Stimulated activated memory B cell treated with anti-CD40 and anti-IgM and Interleukin-4, amounts not matched to agents 10 μg/mL and 1 μg/mL and 100 μg/mL, for 72 hours (primary cell): ENCODE measurements at places on chromosomes 7 and 10.

DNA sequence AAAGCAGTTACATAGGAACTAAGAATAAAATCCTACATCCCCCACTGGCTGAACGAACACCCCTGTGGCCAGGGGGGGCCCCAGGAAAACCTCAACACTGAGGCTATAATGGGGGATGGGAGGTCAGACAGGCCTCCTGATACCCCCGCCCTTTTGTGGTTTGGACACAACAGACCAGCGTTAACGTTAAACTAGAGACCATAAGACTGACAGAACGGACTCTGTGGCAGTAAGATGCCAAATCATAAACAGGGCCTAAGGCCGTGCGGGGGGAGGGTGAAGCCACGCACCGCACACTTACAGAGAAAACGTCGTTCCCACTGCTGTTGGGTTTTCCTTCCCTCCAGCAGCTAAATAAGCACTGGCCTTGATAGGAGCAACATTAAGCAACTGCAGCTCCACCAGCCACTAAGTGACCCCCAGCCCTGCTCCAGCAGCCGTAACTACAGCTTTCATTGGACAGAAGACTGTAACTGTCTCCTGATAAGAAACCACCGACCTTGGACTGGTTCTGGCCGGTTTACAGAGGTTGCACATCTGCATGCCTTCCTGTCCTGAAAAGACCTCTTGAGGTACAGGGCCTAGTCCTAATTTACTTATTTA is 3.4 kb upstream of the PPP2R2D start:
- no peak for ATAC-seq

DNA sequence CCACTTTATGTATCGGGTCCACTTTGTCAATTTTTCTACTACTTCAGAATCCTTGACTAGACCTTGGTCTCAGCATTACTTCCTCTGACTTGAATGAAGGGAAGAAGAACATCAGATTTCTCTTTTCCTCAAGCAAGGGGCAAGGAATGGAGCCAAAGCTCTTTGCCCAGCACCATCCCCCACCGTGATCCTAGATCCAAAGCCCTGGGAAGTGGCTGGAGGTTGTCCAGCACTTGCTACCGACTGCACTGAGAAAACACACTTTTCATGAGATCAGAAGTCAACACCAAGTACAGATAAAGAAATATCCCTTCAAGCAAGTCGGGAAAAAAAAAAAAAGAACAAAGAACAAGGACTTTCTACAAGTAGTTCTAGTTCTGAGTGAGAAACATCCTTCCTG is 102.1 kb upstream of the DDC start:
- no peak for ATAC-seq

DNA sequence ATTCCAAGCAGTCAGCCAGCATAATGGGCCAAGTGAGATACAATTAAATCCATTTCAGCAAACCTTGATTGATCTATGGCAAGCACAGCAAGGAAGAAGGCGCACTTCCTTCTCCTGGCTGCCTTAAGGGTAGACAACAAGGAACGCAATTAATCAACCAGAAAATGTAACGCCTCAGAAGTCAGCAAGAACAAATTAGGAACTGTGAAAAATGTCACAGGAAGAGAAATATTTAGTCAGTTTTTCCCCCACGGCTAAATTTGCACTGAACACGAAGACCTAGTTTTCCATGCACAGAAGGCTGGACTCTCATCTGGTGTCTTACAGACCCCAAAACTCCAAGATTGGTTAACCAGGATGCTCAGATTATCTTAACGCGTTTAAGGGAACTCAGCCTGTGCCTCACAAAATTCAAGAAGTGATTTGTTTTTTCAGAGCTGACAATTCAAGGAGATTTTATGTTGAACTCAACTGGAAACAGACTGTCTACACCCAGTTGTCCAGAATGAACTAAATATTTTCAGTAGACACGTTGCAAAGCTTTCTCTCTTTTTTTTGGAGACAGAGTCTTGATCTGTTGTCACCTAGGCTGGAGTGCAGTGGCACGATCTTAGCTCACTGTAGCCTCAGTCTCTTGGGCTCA is 14.2 kb downstream of the SNX8 start:
- ATAC-seq: peak; percentile 74

GRCh38 chr7:4993471-4993870 is 34.5 kb upstream of the MMD2 start:
- no peak for ATAC-seq

DNA sequence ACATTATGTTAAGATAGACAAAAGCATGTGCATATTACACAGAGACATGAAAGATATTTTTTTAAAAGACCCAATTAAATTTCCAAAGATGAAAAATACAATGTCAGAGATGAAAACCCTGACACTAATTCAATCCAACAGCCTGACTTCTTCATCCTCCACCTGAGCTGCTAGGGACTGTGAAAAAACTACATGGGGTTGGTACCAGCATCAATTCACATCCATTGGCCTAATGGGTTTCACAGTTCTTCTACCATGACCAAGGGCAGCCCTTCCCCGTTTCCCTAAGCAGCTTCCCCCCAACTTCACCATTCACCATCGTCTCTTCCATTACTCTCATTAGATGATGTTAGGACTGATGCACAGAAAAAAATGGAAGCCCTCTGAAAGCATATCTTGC is 37.4 kb upstream of the CDCA7L start:
- no peak for ATAC-seq

DNA sequence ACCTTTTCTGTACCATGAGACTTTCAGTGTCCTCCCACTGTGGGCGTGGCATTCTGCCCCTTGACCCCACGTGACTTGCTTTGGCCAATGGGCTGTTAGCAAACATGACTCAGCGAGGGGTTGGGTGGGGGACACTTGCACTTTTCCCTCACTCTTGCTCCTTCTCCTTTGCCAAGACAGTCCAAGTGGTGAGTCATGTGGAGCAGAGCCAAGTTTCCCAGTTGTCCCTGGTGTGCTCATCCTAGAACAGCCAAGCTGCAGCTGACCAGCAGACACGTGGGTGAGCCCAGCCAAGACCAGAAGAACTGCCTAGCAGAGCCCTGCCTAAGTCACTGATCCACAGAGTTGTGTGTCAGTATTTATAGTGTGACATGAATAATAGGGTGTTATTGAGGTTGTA is 82.8 kb upstream of the CPXM2 start:
- no peak for ATAC-seq

GRCh38 chr7:97004247-97005182 is 838 bp upstream of the DLX6 start:
- no peak for ATAC-seq

GRCh38 chr10:100061401-100061800 is 20.3 kb downstream of the CPN1 start:
- no peak for ATAC-seq

DNA sequence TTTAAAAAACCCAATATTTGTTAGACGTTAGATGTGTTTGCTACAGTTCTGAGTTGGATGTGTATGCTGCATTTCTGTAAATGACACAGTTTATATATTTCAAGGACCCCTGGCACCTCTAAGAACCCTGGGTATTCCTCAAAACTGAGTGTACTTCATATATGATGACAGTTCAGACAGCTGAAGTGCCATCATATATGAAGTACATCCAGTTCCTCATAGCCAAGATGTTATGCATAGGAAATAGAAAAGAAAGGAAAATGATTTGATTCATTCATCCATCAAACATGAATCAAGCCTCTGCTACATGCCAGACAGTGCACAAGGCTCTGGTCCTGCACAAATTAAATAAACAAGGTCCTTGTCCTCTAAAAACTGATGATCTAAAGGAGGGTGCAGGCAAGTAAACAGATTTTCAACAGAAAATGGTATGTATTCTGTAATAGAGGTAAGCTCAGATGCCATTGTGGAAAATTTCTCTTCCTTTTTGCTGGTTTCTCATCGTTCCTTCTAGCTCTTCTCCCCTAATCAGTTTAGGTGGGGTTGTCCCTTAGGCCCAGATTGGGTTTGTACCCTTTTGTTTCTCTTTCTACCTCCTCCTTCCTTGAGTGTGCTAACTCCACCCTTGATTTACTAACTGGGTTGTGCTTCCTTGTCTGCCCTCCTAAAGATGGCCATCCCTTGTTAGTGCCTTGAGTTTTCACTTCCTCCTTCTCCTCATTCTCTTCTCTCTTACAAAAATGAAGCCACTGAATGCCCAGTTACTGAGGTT is 25.3 kb upstream of the SMIM30 start:
- ATAC-seq: peak; percentile 67

DNA sequence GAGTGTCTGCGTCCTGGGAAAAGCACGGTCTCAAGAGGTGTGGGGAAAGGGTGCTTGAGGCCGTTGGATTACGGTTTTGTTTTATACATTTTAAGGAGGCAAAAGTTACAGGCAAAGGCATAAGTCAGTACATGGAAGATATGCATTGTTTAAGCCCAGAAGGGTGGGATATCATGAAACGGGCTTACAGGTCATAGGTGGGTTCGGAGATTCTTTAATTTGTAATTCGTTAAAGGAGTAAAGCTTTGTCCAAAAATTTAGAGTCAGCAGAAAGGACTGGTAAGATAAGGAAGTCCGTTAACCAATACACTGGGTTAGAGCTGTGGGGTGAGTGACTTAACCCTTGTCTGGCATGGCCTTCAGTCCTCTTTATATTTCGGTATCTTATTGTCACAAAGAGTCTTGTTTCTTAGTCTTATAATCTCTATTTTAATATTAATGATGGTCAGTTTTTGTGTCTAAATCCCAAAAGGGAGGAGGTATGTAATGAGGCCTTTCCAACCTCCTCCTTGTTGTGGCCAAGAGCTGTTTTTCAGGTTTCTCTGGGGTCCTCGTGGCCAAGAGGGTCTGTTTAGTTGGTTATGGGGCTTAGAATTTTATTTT is 12.7 kb downstream of the TSPAN14 start:
- no peak for ATAC-seq

- no peak for ATAC-seq
Measured at GRCh38 chr7:92831716-92832533, 4.4 kb downstream of the CDK6 start.

GRCh38 chr10:13383399-13383761 is 35.3 kb upstream of the SEPHS1 start:
- no peak for ATAC-seq

- ATAC-seq: peak; percentile 97
Measured at GRCh38 chr10:43574001-43574892, at the start of gene ZNF239. ZNF239 (minus strand) TSS chr10:43574616; CDS start chr10:43558079, 16,537 bp downstream.

DNA sequence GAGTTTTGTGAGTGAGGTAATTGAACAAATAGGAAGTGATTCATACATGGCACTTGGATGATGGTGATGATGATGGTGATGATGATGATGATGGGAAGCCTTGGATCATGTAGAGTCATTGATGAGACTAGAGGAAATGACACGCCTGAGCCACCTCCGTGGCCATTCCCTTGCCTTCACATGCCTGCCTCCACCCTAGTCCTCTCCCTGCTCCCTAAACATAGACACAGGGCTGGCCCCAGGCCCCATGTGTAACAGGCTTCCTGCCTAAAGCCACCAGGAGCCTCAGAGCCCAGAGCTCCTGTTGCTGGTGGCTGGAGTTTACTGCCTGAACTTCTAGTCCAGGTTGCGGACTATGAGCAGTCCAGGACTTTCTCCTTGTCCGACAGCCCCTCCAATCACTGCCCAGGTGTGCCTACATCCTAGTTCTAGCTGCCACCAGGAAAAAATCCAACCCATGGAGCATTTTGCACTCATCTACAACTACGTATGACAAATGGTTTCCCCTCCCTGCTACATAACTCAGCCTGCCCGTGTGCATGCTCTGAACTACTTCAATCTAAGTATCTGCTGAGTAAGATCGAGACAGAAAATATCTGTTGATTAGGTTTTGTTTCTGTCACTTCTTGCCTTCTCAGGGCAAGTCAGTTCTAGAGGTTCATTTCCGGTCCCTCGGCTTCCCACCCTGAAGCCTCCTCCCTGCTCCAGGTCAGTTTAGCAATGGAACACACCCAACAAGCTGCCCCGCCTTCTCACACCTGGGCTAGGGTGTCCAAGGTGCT is 35.5 kb upstream of the KDM7A start:
- ATAC-seq: peak; percentile 48

GRCh38 chr7:16914771-16915170 is 33.0 kb upstream of the AGR3 start:
- no peak for ATAC-seq

- ATAC-seq: no peak
Measured at GRCh38 chr7:139153832-139154231, 44.3 kb upstream of the ZC3HAV1 start.

DNA sequence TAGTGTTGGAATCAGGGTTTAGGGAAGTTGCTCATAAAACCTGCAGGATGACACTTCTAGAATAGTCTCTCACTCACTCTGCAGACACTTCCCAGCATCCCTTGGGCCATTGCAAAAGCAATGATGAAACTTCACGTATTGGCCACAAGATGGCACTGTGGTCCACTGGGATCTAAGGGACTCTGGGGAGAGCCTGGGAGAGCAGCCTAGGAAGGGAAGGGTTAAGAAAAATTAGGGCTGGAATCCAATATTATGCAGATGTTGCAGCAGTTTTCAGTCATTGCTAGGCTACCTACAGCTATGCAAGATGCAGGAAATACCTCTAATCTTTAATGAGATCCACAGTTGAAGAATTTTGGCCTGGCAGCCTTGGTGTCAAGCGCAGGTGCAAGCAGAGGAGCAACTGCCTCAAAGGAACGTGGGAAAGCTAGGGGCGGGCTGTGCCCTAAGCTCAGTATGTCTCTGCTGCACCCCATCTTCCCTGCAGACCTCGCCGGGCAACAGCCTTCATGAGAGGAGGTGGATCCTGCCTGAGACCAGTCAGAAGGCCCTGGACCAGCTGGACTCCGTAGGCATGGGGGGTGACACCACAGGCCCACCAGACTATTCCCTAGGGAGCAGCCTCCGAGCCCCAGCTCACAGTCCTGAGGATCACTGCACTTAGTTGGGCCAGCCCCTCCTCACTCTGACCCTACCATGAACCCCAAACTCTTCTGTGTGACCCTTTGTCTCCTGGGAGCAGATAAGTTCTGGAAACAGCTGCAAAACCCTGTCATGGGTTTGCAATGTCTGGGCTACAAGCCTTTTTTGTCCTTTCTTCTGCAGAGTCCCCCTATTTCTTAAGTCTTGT is 127.9 kb upstream of the PRSS58 start:
- ATAC-seq: no peak

DNA sequence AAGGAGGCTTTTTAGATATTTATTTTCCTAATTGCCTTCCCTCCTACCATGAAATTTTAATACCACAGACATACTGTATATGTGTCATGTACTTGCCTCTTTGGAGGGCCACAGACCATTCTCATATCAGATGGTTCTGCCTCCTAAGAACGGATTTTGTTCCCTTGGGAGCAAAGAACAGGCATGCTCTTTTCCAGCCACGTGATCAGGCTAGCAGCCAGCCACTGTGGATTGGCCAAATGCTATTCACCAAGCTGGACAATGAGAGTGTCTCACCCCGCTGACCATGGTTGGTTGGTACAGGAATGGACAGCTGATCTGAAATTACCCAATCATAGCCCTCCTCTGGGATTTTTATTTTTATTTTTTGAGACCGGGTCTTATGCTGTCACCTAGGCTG is 21.5 kb upstream of the CRHR2 start:
- no peak for ATAC-seq

DNA sequence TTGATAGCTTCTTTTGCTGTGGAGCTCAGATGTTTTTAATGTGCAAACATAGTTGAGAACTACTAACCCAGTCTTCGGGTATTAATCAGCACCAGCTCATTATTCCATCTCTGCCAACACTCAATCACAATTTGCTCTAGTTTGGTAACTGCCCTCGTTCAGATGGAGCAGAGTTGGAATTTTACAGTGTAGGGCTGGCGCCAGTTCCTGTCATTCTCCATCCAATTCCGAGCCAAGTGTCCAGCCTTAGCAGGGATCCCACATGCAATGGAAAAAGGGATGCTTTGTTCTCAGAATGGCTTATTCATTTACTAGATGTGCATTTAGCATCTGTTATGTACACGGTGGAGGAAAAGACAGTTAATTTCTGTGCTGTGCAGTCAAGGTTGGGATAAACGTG is 504.5 kb upstream of the GALNT17 start:
- no peak for ATAC-seq

- no peak for ATAC-seq
Measured at GRCh38 chr7:102872460-102872859, 40.3 kb upstream of the LRRC17 start.

GRCh38 chr7:31979690-31980330 is 90.4 kb downstream of the PDE1C start:
- ATAC-seq: no peak
